ENCODE measurements at places on chromosomes 12 and 14.
A peak's percentile ranks its signal among the peaks of the same experiment; 100 is the strongest.

GRCh38 chr14:76491172-76491930 lies 115.4 kb downstream of the ESRRB start:
- DNase-seq, result no peak

- DNase-seq, result no peak
These were observed 108.4 kb downstream of the BRMS1L start for GRCh38 chr14:35934499-35934898.

GRCh38 chr12:12898911-12899511 lies 7.6 kb downstream of the GPRC5A start:
- no peak for DNase-seq

DNA sequence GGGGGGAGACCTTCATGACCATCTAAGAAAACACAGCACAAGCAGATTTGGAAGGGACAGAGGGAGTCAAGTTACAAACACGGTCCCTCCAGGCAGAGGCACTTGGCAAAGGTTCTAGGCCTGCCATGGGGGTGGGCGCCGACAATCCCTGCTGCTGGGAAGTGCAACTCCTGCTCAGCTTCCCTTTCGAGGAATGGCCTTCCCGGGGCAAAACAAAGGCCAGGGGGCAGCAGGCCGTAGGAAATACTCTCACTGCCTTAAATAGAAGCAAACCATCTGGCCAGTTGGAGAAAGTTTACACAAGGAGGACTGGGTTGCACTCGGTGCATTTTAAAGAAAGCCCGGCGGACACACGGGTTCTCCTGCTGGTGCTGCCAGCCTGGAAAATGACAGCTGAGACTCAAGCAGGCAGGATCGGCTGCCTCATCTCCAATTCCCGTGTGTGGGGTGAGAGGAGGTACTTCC lies 65.8 kb downstream of the ITPK1 start:
- no peak for DNase-seq

GRCh38 chr12:75856235-75856634 lies 175.3 kb downstream of the PHLDA1 start:
- DNase-seq, result no peak

- DNase-seq, result no peak
These were observed 14.7 kb upstream of the ASIC1 start for GRCh38 chr12:50042693-50043092.

DNA sequence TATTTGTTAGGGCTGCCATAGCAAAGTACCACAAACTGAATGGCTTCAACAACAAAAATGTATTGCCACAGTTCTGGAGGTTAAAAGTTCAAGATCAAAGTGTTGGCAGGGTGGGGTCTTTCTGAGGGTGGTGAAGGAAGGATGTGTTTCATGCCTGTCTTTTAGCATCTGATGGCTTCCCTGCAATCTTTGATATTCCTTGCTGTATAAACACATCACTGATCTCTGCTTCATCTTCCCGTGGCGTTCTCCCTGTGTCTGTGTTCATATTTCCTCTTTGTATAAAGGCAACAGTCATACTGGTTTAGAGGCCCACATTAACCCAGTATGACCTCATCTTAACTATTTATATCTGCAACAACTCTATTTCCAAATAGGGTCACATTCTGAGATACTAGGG lies 167.5 kb downstream of the BTG1 start:
- no peak for DNase-seq

GRCh38 chr12:22689876-22690275 lies 64.9 kb downstream of the ETNK1 start:
- no peak for DNase-seq

DNA sequence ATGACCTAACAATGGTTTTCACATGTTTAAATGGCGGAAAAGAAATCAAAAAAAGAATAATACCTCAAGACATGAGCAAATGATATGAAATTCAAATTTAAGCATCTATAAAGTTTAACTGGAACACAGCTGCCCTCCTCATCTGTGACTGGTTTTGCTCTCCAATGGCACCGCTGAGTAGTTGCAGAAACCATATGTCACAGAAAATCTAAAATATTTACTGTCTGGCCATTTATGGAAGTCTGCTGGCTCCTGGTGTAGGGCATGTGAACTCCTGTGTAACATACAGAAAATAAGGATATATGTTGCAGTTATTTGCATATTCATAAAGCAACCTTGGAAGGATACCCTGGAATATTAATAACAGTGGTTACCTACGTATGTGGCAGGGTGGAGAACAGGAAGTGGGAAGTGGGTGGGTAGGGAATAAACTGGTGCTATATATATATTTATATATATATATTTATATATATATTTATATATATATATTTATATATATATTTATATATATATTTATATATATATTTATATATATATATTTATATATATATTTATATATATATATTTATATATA lies 48.4 kb downstream of the LTBP2 start:
- peak; percentile 56 for DNase-seq

DNA sequence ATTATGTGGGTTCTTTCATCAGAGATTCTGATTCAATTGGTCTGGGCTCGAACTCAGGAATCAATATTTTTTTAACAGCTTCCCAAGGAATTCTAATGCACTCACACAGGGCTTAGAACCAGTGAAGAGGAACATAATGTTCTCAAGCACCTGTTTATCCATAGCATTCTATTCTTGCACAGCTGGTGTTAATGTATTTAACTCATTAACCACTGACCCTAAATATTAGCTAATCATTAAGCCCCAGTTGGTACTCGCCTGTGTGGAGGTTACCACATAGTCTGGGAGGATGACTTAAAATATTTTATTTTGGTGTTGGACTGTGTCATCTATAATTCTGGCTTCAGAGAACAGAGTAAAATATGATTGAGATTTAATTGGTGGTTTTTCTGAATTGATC lies 45.3 kb downstream of the LRP6 start:
- DNase-seq, result peak; percentile 14

DNA sequence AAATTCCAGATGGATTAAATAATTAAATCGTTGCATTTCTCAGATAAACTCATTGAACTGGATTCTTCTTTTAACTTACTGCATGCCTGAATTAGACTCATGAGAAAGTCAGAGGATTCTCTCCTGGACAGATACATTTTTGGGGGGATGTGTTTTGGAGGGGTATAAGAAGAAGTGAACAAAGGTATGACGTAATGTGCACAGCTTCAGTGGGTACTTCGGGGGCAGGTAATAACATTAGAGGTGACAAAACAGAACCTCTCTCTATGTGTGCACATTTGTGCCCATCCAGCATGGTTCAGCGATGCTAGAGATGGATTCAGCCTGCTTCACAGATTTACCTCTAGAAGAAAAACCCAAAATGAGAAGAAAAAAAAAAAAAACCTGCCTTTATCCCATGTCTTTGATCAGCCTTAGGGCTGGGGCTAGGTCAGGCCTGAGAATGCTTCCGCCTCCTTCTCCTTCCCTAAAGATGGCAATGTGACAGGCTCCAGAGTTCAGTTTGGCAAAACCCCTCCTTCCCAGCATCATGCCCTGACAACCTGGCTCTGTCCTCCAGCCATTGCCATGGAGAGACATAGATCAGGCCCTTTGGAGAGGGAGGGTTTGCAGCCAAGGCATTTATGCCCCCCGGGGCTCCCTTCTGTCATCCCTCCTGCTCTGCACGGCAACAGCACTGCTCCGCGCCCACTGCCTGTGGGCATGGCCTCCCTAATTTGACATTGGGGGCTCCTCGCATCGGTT lies 166.7 kb downstream of the KCNA5 start:
- no peak for DNase-seq

DNA sequence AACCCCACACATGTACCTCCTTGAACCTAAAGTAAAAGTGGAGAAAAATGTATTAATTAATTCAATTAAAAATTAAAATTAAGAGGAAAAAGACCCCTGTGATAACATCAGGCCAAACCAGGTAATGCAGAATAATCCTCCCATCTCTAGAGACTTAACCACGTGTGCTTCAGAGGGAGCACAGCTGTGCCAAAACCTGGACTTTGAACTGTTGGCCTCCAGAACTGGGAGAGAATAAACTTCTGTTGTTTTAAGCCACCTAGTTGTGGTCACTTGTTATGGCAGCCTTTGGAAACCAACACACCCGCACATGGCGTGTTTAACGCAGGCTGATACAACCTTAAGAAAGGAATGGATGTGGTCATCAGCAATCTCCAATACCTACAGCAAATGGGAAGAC lies 23.8 kb downstream of the OAS2 start:
- DNase-seq, result no peak

GRCh38 chr12:116880817-116881324 lies 370 bp downstream of the HRK start:
- DNase-seq, result peak; percentile 53

DNA sequence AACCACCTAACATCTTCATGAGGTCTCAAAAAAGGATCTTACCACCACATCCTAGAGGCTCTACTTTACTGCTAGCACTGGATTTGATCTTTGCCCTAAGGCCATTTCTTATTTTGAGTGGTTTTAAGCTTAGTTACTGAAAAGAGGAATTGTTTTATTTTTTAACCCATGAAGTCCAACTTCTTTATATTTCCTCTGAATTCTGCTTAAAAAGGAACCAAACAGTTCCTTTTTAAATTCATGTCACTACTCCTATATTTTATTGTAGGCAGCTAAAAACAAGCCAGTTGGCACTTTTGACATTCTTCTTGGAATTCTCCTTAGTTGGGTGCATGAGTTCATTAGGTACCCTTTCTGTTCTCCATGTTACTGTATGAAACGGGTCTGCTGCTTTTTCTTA lies 76.4 kb downstream of the FGD4 start:
- no peak for DNase-seq
